ENCODE measurements at places on chromosomes 6 and 20. TPM values are rescaled to one million over a fixed set of nuclear protein-coding genes. Genes with fewer than 3 reads are reported as not detected.
A peak's percentile ranks its signal among the peaks of the same experiment; 100 is the strongest.

- no peak for DNase-seq
Measured at GRCh38 chr20:40767615-40767924, 78.5 kb upstream of the MAFB start.

GRCh38 chr6:15475872-15476271 lies 187.0 kb downstream of the DTNBP1 start:
- DNase-seq = no peak

GRCh38 chr6:30130887-30131862 lies 4.8 kb upstream of the TRIM40 start:
- DNase-seq = peak; percentile 56

DNA sequence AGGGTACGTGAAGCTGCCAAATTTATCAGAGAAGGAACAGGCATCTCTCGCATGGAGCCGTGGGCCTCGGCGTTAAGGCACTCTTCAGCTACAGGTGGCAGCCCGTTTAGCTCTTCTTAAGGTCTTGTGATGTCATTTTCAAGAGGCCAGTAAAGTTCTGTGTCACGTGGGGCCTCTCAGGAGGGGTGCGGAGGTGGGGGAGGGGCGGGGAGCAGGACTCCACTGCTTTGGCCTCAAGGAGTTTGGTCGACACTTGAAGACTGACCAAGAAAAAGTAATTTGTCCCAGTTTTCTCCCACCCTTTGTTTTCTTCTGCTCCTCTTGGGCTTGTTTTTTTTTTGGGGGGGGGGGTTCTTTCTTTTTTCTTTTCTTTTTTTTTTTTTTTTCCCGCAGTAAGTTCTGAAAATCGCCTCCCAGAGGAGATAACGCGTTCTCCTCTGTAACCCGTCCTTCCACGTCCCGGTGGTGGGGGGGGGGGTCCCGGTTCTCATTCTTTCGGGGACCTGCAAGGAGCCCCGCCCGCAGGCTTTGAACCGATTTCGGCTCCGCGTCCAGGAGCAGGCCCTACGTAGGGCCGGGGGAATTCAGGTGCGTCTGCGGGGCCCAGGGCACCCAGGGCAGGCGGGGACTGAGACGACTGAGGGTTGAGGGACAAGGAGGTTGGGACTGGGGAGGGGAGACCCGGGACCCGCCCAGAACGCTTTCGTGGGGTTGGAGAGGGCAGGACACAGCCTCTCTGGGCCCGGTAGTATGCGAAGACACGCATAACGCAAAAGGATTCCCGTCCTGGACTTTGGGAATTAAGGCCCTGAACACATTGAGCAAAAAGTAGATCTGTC lies 26.0 kb downstream of the GPX6 start:
- peak; percentile 30 for DNase-seq

GRCh38 chr6:52371656-52372191 lies 9.8 kb downstream of the PAQR8 start:
- no peak for DNase-seq

DNA sequence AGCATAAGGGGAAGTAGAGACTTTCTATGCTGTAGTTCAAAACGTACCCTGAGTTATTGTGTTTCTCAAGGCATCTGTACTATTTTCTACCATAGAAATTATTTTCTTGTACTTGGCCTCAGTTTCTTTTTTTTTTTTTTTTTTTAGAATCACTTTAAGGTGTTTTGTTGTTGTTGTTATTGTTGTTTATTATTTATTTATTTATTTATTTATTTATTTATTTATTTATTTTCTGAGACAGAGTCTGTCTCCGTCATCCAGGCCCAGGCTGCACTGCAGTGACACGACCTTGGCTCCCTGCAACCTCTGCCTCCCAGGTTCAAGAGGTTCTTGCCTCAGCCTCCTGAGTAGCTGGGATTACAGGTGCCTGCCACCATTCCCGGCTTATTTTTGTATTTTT lies 179.1 kb downstream of the GRIK2 start:
- DNase-seq = no peak

DNA sequence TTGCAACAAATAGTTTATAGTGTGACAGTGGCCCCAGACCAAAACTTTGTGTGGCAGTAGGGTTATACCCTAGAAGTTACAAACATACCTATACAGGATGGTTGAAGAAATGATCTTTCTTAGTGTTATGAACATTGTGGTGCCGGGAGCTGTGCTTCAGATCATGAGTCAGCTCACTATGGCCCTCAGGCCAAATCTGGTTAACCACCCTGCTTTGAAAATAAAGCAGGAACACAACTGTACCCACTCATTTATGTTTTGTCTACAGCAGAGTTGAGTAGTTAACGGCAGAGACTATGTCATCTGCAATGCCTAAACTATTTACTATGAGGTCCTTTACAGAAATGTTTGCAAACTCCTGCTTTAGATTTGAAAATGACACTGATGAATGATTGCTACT lies 24.3 kb downstream of the AKAP7 start:
- DNase-seq = no peak

GRCh38 chr6:13194852-13195251 lies 133.5 kb downstream of the TBC1D7 start:
- DNase-seq = peak; percentile 49

DNA sequence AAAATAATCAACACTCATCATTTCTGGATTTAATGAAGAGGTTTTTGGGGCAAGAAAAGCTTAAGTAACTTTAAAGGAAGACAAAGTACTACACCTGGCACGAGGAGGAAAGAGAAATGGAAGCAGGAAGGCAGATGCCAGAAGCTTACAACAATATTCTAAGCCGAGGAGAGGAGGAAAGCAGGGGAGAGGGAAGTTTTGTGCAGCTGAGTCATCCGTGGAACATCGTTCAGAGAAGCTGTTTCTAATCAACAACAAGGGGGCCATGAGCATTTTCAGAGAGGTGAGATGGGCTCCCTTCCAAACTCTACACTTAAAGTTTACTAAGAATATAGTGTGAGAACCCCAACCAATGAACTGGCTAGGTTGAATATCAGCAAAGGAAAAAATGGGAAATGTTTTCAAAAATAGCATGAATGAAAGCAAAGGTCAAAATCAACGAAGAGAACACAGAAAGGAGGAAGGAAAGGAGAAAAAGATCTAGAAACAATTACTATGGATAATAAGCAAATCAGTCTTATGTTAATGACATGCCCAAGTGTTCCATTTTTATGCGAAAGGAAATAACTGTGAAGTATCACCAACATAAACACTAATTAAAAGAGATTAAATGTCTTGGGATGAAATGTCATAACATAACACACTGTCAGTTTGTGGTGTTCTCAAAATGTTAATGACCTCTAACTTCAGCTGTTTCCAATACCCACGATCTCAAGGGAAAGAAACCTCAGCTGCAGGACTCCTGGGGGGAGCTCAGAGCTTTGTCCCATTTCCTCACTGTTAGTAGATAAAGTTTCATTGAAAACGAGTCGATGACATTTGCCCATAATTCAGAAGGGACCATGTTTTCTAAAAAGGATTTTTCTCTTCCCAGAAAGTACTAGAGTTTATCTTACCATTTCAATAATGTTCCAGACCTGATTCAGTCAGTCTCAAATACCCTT lies 203.4 kb upstream of the STXBP5 start:
- no peak for DNase-seq

- DNase-seq = peak; percentile 90
Measured at GRCh38 chr6:125746731-125747588, 2.5 kb upstream of the HEY2 start.

DNA sequence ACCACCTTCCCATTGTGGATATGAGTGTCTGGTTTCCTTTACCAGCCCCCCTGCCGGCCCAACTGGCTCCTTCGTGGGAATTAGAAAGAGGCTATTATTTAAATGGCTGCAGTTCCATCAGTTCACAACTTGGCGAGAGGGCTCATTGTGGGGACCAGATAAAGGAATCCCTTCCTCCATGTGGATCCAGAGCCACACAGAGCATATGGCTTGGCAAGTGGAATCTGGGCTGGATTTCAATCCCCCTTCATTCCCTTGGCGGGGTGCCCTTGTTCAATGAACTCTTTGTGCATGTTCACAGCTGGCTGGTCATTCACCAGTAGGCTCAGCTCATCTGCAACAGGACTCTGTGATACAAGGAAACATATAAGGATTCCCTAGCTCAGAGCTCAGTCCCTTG lies 140.6 kb downstream of the OPN5 start:
- DNase-seq = peak; percentile 82

DNA sequence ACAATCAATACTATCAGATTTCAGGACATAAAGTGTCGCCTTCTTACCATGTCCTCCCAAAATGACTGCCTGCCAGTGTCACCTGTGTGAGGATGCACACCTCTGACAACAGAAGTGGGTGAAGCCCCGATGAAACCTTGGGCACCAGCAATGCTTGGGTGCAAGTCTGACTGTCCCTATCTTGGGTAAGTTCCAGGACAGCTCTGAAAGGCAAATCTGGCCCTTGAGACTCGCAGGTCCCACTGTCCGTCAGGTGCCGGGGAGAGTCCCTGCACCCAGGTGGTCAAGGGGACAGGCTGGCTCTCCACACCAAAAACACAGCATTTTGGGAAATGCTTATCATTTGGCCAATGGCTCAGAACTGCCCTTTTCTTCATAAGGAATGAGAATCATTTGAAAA lies 43.3 kb downstream of the EZR start:
- DNase-seq = no peak

DNA sequence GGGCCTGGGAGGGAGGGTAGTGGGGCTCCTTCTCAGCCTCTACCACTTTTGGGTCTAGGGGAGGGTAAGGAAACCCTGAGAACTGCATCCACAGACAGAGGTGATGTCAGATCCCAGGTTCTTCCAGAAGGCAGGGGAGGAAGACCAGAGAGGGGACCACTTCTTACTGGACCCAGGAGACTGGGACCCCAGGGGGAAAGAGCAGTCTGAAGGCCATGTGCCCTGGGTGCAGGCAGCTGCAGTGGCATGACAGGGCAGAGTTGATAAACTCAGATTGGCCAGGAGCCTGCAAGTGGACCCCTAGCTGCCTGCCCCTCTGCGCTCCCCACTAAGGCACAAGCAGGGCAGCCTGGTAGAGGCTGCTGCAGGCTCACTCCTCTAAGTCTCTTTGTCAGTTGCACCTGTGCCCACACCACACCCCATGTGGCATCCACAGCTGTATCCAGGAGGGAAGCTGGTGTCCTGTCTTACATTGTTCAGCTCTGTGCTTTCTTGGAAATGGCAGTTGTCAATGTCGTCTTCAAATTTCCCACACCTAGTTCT lies 2.7 kb downstream of the CST9L start:
- DNase-seq = no peak

- no peak for DNase-seq
Measured at GRCh38 chr6:164042212-164042611, 627.7 kb downstream of the QKI start.

DNA sequence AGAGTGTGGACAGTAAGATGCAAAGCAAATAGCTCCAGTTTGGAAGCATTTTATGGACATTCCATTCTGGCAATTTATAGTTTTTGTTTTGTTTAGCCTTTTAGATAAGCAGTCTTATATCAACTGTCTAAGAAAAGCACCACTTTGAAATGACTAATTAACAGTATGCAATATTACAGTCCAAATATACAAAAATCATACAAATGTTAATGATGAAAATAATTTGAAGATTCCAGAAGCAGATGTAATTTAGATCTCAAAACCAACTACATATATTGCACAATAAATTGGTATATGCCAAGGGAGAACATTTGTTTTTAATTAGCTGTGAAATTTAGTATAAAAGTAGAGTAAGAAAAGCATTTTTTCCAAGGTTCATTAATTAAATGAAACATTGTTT lies 158.8 kb downstream of the KIF6 start:
- no peak for DNase-seq

DNA sequence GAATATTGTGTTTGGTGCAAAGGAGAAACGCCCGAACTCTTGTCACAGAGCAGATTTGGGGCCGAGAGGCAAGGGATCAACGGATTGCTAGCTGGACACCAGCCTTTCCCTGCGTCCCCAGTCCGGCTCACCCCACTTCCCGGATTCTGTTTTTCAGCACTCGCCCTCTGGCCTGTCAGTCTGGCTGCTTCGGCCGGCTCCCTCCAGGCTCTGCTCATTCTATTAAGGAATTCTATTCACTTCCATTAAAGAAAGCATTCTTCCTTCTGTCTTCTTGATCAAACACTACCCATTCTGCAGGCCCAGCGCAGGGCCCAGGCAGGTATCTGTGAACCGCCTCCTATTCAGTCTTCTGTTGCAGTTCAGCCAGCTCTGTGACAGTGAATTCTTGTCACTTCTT lies 91.7 kb downstream of the RNF182 start:
- no peak for DNase-seq

GRCh38 chr6:134201716-134202115 lies 116.2 kb downstream of the SGK1 start:
- no peak for DNase-seq

DNA sequence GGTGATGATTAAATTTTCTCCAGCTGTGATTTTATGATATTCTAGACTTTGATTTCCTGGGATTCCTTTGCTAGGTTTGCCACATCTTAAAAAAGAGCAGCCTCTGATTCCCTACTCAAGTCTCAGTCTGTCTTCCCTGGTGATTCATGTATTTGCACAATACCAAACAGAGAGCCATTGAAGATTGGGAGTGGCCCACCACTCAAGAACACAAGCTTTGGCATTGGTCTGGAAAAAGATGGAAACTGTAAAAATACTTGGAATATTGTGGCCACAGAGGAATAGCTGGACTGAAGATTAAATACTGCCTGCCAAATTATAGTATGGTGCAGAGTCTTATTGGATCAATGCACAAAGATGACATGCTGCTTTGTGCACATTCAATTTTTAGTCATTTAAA lies 32.9 kb downstream of the PTCHD4 start:
- no peak for DNase-seq

DNA sequence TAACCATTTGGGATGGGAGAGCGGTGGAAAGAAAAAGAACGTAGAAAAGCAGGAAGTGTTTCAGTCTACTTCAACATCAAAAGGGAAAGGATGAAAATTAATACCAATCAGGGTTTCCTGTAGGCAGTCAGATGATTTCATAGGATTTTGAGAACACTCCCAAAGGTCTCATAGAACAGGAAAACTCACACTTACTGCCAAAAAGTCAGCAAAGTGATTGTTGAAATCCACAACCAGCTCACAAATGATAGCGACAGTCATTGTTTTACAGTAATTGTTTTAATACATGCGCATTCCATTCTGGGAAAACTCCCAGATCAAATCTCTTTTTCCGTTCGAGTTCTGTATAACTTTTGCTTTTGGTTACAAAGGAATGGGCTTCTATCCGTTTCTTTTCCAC lies 5.3 kb upstream of the CNKSR3 start:
- DNase-seq = no peak

DNA sequence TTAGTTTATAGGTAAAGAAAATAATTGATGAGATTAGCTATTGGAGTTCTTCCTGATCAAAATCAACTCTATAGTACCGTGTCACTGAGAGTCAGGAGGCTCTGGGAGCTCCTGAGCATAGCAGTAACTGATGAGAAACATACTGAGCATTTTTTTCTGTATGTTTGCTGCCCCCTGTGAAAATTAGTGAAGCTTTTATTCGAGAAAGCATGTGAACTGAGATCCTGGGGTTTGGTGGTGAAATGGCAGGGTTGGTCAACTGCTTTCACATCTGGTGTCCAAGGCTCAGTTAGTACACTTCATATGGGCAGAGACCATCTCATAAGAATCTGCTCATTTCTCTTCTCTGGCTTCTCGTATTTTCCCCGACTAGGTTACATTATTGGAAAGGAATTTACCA lies 4.1 kb upstream of the ABT1 start:
- no peak for DNase-seq

GRCh38 chr6:89037141-89037900 lies 43.2 kb upstream of the PNRC1 start:
- no peak for DNase-seq

GRCh38 chr20:17806739-17807441 lies 107.1 kb downstream of the BANF2 start:
- DNase-seq = peak; percentile 7

Gene TMEM244
- total RNA-seq = not detected

Gene KHDC3L
- total RNA-seq = 0.17 TPM

Gene ADGRF5
- total RNA-seq = 28.2 TPM

Gene VGLL2
- total RNA-seq = 0.30 TPM

Gene DPPA5
- total RNA-seq = not detected

Gene GPR6
- total RNA-seq = 0.59 TPM

Gene KHDC1
- total RNA-seq = 5.0 TPM
